ENCODE measurements at places on chromosomes 12 and 14. TPM values are rescaled to one million over a fixed set of nuclear protein-coding genes. Genes with fewer than 3 reads are reported as not detected.

DNA sequence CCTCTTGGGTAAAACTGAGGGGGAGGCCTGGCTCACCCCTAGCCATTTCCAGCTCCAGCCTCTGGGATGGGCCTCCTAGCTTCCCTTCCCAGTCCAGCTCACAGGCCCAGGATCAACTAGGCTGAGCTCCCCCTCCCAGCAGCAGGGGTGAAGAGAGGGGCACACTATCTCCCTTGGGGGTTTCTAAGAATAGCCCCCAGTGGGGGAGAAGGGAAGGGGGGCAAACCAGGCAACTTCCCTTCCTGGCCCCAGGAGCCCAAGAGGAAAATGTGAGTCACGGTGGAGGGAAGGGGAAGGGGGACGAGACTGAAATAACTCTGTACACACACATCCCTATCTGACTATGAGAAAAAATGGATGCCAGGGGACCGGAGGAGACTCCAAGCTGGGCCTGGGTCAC is 9.0 kb downstream of the ADCY6 start:
- DNase-seq: no peak

DNA sequence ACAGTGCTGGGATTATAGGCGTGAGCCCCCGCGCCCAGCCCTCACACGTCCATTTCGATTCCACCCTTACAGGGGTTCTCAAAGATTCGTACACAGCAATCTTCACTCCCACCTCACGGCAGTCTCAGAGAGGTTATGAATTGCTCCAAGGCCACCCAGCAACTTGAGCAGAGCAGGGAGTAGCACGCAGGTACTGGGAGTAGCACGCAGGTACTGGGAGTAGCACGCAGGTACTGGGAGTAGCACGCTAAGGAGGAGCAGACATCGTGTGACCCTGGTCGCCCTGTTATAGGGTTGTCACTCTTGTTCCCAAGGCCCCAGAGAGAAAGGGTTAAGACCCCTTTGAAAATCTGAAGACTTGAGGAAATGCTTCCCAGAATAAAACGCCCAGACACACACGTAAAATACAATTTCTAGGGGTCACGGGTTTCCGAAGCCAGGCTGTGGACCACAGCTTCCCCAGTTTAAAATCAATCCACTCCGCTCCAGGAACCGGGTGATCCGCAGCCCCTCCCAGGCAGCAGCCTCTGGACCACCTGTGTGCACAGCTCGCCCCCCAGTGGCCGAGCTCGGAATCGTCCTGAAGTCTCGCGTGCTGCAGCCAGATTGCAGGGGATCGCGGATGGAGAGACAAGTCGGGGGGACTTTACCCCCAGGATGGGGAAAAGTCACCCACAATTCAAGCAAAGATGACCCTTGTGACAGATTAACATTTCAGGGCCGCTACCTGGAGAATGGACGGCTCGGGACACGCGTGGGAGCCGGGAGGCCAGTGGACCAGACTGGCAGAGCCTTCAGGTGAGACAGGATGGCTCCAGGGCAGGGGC is 92.0 kb downstream of the SCARB1 start:
- DNase-seq: peak; percentile 86

Gene AKAP5
- total RNA-seq: 0.10 TPM

DNA sequence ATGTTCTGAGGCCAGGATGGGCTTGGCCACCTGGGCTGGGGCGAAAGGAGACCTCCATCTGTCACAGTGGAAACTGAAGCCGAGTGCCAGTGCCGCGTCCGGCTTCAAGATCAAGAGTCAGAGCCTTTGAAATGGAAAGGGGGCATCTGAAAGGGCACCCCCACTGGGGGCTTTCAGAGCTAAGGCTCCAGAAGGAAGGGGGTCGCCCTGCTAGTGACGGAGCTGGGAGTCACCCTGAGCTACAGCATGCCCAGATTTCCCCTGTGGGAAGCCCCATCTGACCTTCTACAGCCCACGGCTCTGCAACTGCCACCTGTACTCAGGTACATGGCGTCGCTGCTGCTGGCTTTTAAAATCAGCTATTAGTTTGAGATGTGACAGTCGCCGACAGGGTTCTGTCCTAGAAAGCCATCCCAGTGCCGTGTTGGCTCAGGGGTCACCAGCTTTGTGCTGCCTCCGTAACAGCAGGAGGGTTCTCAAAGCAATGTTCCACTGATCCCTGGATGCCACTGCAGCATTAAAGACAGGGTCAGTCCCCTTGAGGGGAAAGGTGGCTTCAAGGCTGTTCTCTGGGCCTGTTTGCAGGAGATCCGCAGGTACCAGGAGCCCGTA is 31.5 kb downstream of the CCNK start:
- DNase-seq: no peak

DNA sequence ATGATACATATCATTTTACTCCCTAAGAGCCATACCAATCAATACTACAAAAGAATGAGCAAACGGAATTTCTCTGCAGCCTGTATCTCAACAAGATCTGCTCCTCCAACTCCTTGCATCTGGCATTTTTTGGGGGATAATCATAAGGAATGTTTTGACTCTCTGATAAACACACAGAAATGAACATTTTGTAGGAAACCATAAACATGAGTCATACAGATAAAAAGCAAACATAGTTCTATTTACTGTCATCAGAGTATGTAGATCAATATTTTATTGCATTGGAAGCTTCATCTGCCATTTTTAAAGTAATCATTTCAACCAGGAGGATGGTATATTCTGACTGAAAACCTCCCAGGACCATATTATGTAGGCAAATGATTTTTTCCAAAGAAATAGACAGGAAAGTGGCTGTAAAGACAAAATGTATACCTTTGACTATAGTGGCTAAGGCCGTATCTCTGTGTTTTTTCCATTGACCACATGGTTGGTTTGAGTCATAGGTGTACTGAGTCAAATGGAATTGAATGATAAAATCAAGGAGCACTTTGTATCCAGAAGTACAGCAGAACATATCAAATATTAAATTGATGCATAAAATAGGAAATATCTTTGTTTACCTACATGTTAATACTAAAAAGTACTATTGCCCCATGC is 32.4 kb upstream of the CD69 start:
- no peak for DNase-seq

GRCh38 chr14:93301821-93302447 is 30.9 kb downstream of the BTBD7 start:
- peak; percentile 42 for DNase-seq

Measured in HT-29 (cell line).